ENCODE measurements at places on chromosomes 16 and 17.

GRCh38 chr17:47949197-47949759, 7.9 kb downstream of the PNPO start:
- peak; percentile 77 for DNase-seq

GRCh38 chr16:87131061-87131995, 185.9 kb downstream of the C16orf95 start:
- no peak for DNase-seq

GRCh38 chr17:64218066-64218465, 45.0 kb downstream of the TEX2 start:
- DNase-seq, result no peak

DNA sequence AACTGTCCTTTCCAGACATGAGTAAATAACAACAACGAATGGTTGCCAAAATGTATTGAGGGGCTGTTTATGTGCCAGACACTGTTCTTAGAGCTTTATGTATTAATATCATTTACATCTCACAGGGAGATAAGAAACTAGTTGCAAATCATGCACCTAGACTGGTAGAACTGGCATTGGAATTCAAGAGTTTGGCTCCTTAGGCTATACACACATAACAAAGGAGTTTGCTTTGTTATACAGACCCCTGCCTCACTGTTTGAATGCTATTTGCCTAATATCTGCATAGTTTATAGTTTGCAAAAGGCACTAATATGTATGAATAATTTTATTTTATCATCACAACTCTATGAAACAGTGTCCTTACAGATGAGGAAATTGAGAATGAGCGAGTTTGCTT, 100.0 kb downstream of the FTO start:
- no peak for DNase-seq

GRCh38 chr17:32985050-32985756, 6.4 kb upstream of the SPACA3 start:
- DNase-seq, result no peak

GRCh38 chr17:6559753-6560215, 3.4 kb upstream of the PITPNM3 start:
- no peak for DNase-seq
